WERI-Rb-1 (cell line): ENCODE measurements at places on chromosomes 4 and X.
A peak's percentile ranks its signal among the peaks of the same experiment; 100 is the strongest.

- DNase-seq, result no peak
Measured at GRCh38 chr4:95830651-95831050, 9.2 kb upstream of the PDHA2 start.

GRCh38 chr4:85744950-85745349 lies 270.0 kb downstream of the ARHGAP24 start:
- no peak for DNase-seq

GRCh38 chrX:51742586-51742985 lies 656 bp upstream of the GSPT2 start:
- DNase-seq, result no peak

GRCh38 chrX:107117993-107118321 lies 665 bp downstream of the RBM41 start:
- no peak for DNase-seq

- DNase-seq, result peak; percentile 71
Measured at GRCh38 chr4:8225706-8226443, 26.8 kb downstream of the SH3TC1 start.

GRCh38 chr4:14943749-14944148 lies 58.5 kb upstream of the CPEB2 start:
- DNase-seq, result no peak

DNA sequence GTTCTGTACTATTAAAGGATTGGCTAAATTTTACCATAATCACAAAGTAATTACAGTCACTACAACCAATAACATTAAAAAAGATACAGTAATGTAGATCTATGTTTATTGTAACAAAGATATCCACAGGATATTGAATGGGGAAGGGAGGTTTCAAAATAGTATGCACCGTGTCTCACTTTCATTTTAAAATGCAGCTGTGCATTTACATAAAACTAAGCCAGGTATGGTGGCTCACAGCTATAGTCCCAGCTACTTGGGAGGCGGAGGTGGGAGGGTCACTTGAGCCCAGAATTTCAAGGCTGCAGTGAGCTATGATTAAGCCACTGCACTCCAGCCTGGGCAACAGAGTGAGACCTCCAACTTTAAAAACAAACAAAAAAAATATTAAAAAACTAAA lies 8.5 kb downstream of the SRP72 start:
- no peak for DNase-seq

GRCh38 chr4:152032722-152033131 lies 271.9 kb upstream of the GATB start:
- no peak for DNase-seq

DNA sequence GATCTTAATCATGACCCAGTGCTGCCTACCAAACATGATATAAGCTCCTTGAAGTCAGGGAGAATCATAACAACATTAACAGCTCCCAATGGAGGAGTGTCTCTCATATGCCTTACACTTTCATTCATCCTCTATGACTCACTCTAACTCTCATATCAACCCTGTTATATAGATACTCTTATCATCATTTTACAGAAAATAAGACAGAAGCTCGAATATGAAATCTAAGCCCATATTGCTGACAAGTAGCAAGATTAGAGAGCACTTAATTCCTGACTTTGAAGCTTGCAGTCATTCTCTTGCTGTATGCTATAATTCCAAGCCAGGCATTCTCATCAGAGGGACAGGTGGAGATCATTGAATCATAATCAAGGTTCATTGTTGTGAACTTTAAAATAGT lies 476.7 kb upstream of the ATOH1 start:
- DNase-seq, result no peak

GRCh38 chr4:83686166-83686565 lies 150.3 kb downstream of the GPAT3 start:
- no peak for DNase-seq

- no peak for DNase-seq
Measured at GRCh38 chr4:1727117-1728031, 6.1 kb downstream of the TACC3 start.

GRCh38 chr4:116401293-116401692 lies 684.1 kb downstream of the TRAM1L1 start:
- no peak for DNase-seq

GRCh38 chr4:73379946-73380345 lies 24.1 kb upstream of the ALB start:
- DNase-seq, result no peak

GRCh38 chr4:67885762-67886161 lies 2.0 kb upstream of the TMPRSS11D start:
- no peak for DNase-seq

GRCh38 chr4:10371869-10372471 lies 85.3 kb downstream of the ZNF518B start:
- DNase-seq, result no peak

DNA sequence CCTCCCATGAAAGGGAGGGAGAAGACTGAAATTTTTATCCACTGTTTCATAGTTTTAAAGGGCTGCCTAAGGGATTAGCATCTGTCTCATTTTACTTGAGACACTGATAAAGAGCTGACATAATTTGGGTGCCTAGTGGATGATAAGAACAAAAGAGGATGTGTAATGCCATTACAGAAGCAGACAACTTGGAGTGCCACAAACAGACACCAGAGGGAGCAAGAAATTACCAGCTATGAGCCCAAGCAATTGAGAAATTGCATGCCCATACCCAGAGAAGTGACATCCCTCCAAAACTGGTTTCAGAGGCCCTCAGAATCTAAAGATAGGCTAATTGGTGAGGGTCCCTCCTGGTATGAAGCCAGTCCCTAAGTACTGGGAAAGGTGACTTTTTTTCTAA lies 38.5 kb upstream of the POU3F4 start:
- DNase-seq, result peak; percentile 15

DNA sequence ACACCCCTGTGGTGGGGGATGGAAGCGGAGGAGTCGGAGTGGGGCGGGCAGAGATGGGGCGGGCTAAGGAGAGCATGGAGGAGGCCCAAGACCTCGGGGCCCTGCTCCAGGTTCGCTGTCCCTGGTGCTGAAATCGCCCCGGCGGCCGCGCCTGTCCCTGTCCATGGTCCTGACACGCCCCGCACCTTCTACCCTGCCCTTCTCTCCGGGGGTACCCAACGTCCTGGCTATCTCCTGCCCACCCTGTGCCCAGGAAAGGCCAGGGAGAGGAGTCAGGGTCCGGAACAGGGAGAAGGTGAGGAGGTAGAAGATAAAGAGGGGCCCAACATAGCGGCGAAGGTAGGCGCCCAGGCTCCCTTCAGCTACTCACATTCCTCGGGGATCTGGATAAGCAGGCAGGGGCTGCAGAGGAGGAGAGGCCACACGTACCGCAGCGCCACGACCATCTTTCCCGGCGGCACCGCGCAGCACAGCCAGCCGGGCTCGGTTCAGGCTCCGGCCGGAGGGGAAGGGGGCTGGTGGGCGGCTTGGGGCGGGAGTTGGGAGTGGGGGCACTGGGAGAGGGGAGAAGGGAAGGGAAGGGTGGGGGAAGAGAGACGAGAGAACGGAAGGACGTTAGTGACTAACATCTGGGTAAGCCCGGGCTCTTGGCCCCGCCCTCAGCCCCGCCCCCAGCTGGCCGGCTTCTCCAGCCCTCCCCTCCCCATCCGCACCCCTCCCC lies 10.4 kb downstream of the L1CAM start:
- DNase-seq, result peak; percentile 78

DNA sequence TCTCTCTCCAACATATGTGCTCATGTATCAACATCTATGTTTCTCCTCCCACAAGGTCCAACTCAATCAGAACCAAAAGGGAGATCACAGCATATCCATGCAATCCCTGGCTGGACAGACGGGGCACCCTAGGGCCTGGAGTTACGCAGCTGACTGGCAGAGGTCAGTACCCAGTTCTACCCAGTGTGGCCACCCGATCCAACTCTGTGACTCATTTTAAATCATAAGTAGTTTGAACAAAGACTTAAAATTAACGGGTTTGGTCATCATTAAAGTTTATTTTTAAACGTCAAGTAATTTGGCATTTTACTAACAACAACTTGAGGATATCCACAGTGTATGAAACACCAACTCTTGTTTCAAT lies 59.5 kb downstream of the APBB2 start:
- no peak for DNase-seq
